AG10803 (cell line): ENCODE measurements at places on chromosomes 13 and 19.
A peak's percentile ranks its signal among the peaks of the same experiment; 100 is the strongest.

GRCh38 chr13:40472427-40473220, 193.8 kb downstream of the FOXO1 start:
- DNase-seq: no peak

GRCh38 chr19:16976446-16976845, 50.2 kb downstream of the CPAMD8 start:
- no peak for DNase-seq

GRCh38 chr19:44947041-44947581, 1.3 kb downstream of the APOC2 start:
- no peak for DNase-seq

GRCh38 chr13:113832205-113832604, 31.7 kb downstream of the GAS6 start:
- DNase-seq: no peak

GRCh38 chr13:45119469-45119990, 780 bp upstream of the GTF2F2 start:
- DNase-seq: peak; percentile 59

DNA sequence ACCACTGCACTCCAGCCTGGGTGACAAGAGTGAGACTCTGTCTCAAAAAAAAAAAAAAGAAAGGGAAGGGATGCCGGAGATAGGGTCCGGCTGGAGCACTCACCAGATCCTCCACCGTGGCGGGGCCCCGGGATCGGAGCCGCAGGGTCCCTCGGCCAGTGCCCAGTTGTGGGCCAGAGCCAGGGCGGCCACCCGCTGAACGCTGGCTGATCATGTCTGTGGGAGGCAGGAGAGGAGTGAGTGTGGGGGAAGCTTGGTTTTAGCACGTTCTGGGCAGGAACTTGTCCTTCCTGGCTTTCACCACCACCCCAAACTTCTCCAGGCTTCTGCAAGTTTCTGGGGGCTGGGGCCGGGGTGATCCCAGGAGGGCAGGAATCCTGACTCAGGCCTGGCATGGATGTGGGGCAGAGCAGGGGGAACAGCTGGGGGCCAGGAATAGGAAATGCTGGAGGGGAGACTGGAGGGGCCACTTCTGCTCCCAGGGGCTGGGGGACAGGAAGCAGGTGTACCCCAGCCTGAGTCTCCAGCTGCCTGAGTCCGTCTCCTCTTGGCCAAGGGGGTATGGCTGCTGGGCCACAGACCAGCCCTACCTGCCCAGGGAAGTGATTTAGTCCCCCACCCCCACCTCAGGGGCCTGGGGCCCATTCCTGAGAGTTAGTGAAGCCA, 4.3 kb upstream of the PTGER1 start:
- no peak for DNase-seq

DNA sequence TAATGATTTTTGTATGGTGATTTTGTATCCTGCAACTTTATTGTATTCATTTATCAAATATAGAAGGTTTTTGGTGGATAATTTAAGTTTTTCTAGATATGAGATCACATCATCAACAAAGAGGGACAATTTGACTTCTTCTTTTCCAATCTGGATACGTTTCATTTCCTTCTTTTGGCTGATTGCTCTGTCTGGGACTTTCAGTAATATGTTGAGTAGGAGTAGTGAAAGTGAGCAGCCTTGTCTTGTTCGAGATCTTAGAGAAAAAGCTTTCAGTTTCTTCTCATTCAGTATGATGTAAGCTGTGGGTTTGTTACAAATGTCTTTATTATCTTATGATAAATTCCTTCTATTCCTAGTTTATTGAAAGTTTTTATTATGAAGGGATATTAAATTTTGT, 352.0 kb upstream of the DACH1 start:
- DNase-seq: no peak

DNA sequence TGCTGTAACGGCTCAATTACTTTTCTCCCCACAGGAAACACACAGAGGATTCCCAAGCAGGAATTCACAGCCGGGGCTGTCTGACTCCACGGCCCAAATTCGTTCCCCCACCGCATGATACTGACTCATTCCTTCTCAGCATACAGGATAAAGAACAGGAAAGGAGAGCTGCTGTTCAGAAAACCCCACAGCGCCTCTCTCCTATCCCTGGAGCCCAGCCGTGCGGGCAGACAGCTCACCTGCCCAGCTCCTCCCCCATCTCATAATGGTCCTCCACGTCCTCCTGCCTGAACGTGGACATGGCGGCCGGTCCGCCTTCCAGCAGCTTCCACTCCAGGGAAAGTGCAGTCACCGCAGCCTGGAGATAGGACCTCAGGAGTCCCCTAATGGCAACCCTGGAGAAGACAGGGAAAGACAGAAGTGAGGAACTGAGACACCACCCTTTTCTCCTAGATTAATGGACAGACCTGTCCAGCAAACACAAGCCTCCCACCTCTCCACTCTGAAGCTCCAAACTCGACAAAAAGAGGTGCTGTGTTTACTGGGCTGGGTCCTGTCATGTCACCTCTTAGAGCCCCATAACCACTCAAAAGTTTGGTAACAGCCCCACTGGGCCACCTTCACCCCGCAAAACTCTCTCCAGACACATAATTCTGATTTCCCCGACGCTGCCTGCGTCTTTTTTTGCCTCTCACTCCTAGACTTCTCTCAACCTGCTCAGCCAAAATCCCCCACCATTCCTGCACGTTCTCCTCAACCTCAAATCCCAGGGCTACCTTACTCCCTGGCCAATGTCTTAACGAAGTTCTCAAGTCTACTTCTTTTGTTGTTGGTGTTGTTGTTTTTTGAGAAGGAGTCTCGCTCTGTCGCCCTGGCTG, 1.2 kb downstream of the DAPK3 start:
- DNase-seq: peak; percentile 89

GRCh38 chr19:23983406-23983805, 68.7 kb downstream of the ZNF726 start:
- no peak for DNase-seq

GRCh38 chr13:29946093-29946492, 95.7 kb upstream of the UBL3 start:
- no peak for DNase-seq

- DNase-seq: no peak
Measured at GRCh38 chr13:46666727-46667456, 113.9 kb downstream of the LRCH1 start.

GRCh38 chr13:27592865-27593264, 27.5 kb downstream of the LNX2 start:
- DNase-seq: no peak

DNA sequence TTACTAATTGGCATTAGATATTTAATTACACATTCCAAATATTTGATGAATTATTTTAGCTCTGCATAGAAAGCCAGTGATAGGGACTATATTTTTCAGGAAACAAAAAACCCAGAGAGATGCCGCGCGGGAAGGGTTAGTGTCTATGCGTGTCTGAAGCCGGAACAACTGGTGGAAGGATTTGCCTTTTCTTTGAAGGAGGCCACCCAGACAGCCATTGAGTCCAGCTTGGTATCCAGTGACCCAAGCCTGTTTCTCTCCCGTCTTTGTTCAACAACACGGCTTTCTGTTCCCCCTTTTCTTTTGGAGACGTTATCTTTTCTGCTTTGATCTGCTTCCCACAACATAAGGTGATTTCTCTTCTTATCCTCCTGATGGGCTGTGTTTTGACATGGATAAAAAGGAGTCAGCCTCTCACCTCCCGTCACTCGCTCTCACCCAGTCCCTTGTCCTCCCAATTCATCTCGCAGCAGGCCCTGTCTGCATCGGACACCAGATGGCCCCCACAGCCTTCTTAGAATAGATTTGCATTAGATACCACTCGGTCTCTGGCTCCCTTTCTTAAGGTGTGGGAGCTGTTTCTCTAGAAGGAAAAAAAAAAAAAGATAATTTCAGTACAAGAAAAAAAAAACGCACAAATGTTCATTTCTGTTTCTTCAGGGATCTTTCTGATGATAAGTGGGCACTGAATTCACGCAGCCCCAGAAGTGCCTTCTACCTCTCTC, 361.8 kb downstream of the ZNF536 start:
- DNase-seq: no peak

- no peak for DNase-seq
Measured at GRCh38 chr13:74755065-74755464, 620.9 kb upstream of the KLF12 start.

DNA sequence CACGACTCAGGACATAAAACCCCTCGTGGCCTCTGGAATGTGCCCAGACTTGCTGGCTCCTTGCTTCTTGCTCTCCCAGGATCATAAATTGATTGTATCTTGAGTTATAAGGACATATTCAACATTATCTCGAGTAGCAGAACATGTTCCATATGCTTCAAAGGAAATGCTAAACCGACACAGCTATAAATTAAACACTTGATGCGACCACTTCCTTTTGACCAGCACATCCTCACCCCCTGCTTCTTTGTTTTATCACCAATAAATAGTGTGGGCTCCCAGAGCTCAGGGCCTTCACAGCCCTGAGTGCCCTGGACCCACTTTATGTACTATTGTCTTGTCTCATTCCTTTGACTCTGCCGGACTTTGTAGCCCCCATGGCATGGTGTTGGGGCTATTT, 157.0 kb upstream of the PABPC3 start:
- DNase-seq: no peak

DNA sequence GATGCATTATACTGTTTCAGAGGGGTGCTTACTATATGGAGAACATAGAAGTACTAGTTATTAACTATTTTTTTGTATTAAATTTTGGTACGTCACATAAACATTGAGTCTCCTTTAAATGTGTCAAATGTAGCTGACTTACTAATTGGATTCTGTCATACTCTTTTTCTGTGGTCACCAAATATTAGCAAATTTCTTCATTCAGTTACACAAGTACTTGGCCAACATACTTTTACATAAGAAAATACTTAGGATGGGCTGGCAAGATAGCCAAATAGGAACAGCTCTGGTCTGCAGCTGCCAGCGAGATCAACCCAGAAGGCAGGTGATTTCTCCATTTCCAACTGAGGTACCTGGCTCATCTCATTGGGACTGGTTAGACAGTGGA, 19.2 kb downstream of the LPAR6 start:
- DNase-seq: peak; percentile 66

GRCh38 chr19:17328517-17329365, 5.9 kb downstream of the ANO8 start:
- DNase-seq: no peak

- no peak for DNase-seq
Measured at GRCh38 chr19:38402623-38402966, 298 bp upstream of the FAM98C start.

DNA sequence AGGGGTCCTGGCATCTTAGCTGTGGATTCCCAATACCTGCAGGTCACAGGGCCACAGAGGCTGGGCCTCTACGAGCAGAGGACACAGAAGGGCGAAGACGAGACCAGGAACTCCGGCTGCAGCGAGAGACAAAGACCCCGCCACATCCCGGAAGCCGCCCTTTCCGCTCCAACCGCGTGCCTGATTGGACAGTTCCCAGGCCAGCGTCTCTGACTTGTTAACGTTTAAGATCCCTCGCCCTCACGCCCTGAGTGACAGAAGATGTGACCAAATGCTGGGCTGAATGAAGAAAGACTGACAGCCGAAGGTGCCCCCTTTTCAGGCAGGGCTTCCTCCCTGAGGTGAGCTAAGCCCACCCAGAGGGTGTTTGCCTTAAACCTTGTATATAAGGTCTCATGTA, at the start of gene ZNF98:
ZNF98 (minus strand) TSS at position 136 of the 400 bp plus-strand sequence; CDS start at position 14, 122 bp downstream.
- no peak for DNase-seq

GRCh38 chr13:90331974-90332373, 1015.5 kb upstream of the MIR17HG start:
- no peak for DNase-seq

DNA sequence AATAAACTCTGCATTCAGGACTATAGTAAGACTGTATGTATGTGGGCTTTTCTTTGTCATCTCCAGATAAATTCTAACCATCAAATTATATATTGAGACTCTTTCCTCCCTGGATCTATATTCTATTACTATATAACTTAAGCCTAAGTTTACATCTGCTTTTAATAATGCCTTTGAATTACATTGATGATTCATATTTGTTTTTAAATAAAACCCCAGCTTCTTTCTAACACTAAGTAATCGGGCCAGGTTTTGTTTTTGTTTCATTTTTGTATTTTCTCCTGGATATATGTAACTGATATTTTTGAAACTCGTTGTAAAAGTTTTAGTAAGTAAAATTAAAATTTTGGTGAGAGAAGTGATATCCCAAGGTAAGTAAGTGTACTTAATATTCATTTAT, 1599.1 kb downstream of the PCDH9 start:
- no peak for DNase-seq

- no peak for DNase-seq
Measured at GRCh38 chr13:81671064-81671463, 1330.1 kb upstream of the SPRY2 start.
